Activated naive CD8-positive, alpha-beta T cell treated with anti-CD3 and anti-CD28 coated beads, Interleukin-2, amount 10 ng/mL, durations not matched to agents 7 days and 5 days (primary cell): ENCODE measurements at places on chromosomes 6 and 20. TPM values are rescaled to one million over a fixed set of nuclear protein-coding genes. Genes with fewer than 3 reads are reported as not detected.

The TPD52L2 gene
- 39.5 TPM for total RNA-seq

The WFDC13 gene
- total RNA-seq, result not detected

The UBE2V1 gene
- total RNA-seq, result 124 TPM

The RCAN2 gene
- total RNA-seq, result 0.53 TPM

The NFKBIL1 gene
- total RNA-seq, result 17.6 TPM

The ECT2L gene
- total RNA-seq, result not detected

The IDH3B gene
- total RNA-seq, result 95.8 TPM
